C1 segment of cervical spinal cord (tissue), 14 donors: ENCODE measurements at places on chromosomes 12 and 14.

DNA sequence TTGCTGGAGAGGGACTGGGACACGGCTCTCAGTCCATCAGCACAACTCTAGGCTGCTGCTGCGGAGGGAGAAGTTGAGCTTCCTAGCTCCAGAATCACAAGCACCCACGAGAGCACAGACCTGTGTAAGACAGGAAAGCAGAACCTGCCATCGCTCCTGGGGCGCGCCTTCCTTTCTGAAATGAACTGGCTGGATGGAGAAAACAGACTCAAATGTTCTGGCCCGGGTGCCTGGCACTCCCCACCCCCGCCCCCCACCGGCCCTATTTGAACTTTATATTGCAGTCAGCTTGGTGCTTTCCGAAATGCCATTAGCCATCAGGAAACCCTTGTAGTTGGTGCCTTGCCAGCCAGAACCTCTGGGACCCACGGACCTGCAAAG, 23.8 kb downstream of the MVK start:
- DNase-seq, result no peak

- no peak for DNase-seq
Measured at GRCh38 chr12:1332327-1332726, 262.1 kb downstream of the FBXL14 start.

- no peak for DNase-seq
Measured at GRCh38 chr14:78197051-78197450, 26.9 kb downstream of the NRXN3 start.

GRCh38 chr12:78666584-78666983, 198.0 kb upstream of the SYT1 start:
- DNase-seq, result no peak

DNA sequence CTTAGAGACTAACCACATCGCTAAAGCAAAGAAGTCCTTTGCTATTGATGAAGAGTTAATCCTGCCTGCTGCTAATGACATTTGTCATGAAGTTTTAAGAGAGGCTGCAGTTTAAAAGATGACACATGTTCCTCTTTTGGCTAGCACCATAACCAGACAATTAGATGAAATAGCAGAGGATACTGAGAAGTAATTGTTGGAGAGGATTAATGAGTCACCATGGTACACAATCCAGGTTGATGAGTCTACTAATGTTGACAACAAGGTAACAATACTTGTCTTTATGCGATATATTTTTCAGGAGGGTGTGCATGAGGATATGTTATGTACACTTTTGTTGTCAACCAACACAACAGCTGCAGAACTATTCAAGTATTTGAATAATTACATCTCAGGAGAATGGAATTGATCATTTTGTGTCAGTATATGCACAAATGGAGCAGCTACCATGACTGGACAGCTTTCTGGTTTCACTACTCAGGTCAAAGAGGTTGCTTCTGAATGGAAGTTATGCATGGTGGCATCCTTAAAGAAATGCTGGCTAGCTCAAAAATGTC, 56.7 kb downstream of the LRRIQ1 start:
- no peak for DNase-seq

DNA sequence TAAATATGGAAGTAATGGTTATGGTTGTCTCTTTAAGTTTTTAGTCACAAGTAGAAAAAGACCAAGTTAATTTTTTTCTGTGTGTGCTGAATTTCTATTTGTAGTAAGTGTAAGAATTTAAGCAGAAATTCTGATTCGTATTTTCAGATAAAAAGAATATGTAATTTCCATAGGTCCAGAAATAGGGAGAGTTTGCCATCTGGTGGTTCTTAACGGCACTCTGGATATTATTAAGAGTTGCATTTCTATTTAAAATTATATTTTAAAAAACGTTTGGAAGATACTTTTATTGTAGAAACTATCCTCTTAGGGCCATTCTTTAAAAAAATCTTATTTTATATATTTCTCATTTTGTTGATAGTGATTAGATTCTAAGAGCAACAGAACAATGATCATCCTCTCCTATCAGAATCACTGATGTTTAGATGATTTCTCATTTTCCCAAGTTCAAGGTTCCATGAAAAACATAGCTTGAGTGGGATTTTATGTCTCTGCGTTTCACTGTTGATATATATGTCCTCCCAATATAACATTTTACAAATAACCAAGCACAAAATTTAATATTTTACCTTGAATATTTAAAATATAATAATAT, 88.3 kb downstream of the LRRK2 start:
- no peak for DNase-seq

- no peak for DNase-seq
Measured at GRCh38 chr12:1179128-1179527, 188.1 kb downstream of the ERC1 start.

DNA sequence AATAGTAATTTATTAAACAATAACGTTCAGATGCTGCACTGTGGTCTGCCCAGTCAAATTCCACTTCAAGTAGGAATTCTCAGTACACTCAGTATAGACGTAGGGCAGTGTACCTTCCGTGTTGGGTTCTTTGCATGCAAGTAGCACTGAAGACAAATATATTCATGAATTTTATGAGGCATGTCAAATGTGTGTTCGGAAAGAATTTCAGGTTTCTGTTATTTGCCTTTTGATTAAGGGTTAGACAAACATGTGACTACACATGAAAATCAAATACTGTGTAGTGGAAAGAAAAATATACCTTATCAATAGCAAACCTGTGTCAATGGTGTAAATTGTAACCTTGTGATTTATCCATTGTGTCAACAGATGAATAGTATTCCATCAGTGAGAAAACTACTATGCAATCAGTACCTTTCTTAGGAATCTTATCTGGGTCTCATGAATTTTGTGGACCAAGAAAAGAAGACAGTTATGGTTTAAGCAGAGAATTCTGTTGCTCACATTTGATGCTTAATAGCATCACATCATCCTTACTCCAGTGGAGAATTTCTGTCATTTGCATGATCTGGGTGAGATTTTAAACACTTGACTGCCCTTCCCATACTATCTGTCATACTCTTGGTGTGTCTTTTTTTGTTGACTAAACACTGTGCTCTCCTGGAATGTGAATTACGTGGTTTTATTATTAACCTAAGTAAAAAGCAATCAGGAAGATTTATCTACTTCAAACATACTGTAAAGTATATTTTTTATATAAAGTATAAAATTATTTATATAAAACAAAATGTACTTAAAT, 13.3 kb downstream of the TMEM260 start:
- DNase-seq, result no peak

GRCh38 chr12:30746190-30746589, 8.6 kb downstream of the CAPRIN2 start:
- DNase-seq, result no peak

DNA sequence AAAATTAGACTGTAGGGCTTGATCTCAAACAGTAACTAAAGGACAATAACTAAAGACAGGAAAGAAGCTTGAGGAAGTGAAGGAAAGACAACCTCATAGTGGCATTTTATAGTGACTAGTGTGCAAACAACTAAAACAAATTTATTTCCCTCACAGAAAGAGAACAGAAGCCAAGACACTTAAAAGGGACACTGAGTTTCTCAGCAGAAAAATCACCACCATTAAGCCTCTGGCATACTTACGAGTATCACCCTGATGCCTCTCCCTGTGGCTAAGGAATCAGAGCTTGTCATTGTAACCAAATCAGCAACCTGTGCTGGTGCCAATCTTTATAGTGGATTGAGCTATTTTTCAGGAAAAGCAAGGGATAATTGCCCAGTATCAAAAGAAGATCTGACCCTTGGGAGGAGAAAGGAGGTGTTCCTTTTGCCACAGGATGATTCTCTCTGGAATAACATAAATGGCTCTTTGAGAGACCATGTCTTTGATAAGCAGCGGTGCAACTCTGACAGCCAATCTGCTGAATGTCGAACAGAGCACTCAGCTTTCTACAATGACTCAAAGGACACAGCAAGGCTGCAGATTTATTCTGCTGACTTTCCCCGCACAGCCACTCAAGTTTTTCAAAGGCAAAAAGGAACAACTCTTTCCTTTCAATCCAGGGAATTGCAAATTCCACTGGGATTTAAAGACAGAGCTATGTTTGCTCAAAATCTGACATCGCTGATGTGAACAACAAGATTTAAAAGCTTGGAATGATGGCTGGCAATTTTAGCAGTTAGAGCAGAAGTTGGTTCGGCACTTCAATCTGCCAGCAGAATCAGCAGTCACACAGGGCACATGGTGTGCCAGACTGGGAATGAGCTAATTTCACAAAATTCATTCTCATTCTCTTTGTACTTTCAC, 34.6 kb downstream of the ATF7 start:
- peak; percentile 71 for DNase-seq

DNA sequence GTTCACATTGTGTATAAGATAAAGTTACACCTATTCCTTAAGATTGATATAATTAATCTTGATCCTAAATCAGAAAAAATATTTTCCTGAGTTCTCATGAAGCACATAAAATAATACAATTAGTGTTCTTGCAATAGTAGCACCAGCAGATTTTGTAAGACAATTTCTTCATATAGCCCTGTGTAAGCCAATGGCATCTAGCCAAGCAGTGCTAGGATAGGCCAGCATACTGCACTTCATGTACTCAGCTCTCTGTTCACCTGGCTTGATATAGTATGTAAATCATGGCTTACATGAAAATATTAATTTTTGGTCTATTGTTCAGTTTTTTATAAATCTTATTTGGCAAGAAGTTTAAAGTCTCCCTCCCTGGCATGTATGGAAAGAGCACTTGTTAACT, 1.9 kb downstream of the KLRF2 start:
- DNase-seq, result no peak
